Bladder microvascular endothelial cell (primary cell): ENCODE measurements at places on chromosomes 2 and 18. TPM values are rescaled to one million over a fixed set of nuclear protein-coding genes. Genes with fewer than 3 reads are reported as not detected.

The CNGA3 gene
- total RNA-seq: not detected in 2 replicates

The FASTKD2 gene
- 21.0 and 55.6 TPM in 2 replicates for total RNA-seq

The CFC1 gene
- total RNA-seq: not detected in 2 replicates

The TMEM247 gene
- not detected in 2 replicates for total RNA-seq

The FAM110C gene
- 0.13 TPM in 1 of 2 replicates, not detected in the other for total RNA-seq
